ENCODE measurements at places on chromosomes 12 and 14.

DNA sequence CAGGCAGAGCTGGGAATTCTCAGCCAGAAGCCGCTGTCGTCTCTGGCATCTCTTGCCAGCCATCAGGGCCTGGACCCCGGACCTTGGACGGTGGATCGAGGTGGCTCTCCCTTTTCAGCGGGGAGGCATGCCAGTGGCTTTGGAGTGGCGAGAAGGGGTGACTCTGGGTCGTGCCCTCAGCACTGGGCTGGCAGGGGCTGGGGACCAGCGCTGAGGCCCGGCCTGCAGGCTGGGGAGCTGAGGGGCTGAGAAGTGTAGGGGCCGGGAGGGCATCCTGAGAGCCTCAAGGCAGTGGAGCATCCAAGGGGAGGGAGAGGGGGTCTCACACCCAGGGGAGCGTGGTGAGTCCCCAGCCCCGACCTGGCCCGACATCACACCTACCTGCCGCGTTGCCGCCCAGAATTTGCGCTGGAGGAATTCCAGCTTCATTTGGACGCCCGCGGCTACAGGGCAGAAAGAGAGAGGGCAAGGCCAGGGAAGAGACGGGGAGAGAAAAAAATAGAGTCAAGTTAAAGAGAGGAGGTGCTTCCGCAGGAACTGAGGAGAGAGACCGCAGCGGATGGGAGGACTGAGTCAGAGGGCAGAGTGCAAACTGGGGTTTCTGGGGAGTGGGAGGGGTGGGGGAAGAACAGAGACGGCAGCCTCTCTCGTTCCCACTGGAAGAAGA is 9.0 kb upstream of the LRTM2 start:
- DNase-seq, result peak; percentile 34

- DNase-seq, result no peak
Measured at GRCh38 chr12:26271889-26272492, 76.6 kb downstream of the SSPN start.

DNA sequence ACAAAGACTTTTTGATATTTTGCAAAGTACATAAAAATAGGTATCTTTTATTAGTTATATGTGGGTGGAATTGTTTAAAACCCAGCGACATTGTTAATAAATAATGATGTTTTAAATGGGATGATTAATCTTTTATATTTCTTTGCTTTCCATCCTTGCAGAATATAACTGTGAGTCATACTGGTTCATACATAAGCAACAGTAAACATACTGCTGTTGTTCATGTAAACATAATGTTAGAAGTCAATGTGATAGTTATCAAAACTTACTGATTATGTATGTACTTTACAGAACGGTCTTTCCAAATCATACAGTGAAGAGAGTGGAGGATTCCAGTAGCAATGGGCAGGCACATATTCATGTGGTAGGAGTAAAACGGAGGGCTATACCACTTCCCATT is 119.8 kb downstream of the ARID2 start:
- no peak for DNase-seq

DNA sequence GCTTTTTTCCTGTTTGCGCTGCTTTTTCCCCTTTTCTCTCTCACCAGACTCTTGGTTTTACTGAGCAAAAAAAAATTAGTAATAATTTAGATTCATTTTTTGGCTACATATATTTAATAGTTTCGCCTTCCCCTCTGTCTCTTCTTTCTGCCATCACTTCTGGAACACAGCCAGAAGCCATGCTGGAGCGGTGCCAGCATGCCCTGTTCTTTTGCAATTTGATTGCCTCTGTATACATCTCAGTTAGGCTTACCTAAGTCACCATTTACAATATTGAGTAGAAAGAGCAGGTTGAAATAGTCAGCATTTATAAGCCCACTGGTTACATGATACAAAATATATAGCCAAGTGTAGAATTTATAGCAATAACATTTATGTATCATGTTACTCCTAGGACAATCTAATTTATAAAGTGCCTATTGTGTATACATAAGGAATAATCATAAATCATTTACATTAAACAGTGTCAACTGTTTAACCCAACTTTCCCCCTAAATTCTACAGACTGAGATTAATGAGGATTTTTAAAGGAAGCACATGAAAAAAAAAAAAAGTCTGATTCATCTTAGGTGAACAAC is 413.8 kb upstream of the SOX5 start:
- no peak for DNase-seq

- no peak for DNase-seq
Measured at GRCh38 chr12:80747800-80748199, 31.1 kb downstream of the MYF5 start.

DNA sequence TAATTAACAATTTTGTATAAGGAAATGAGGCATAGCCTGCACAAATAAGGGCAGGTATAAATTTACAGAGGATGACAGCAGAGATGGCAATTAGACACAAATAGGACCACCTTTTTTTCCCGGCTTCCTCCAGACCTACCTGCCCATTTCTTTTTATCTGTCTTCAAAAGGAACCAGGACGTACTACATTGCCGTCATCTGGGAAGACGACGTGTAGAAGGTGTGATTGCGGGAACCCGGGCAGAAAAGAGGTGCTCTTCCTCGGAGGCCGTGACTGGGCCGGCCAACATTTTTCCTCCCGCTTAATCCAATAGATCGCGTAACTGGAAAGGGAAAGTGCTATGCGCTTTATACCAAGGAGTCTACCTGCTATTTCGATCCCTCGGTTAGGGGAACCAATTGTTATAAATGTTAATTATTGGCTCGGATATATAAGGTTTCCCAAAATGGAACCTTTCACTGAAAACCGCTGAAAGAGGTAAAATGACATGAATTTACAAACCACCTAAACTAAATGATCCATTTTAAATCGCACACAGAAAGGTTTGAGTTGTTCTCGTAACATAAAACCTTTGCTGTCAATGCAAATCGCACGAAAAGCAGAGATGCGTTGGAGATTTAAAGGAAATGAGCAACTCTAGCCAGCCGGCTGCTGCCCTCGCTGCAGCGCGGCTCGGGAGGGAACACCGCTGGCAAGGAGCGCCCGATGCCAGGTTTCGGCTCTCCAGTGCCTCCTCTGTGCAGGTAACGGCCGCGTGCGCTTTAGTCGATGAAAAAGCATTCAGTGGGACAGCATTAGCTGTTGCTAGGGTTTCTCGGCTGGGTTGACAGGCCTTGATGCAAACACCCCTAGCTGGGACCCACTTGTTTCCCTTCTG is 2.8 kb upstream of the SIX1 start:
- no peak for DNase-seq

DNA sequence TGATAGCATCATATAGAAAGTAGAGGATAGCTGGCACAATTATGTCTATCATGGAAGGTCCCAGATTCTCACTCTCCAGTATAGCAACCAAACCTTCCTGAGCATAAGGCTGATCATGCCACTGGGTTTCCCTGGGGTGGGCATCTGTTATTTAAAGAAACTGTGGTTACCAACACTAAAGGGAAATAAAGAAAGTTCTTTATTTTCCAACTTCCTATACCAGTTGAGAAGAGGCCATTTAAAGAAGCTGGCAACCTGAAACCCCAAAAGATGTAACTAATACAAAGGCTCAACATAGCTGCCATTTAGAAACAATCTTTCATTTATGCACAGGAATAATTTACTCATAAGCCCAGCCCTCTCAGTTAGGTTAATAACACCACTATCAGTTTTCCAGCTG is 3.1 kb downstream of the BCAT1 start:
- DNase-seq, result no peak
